H1 (cell line): ENCODE measurements at places on chromosomes 4 and X. TPM values are rescaled to one million over a fixed set of nuclear protein-coding genes. Genes with fewer than 3 reads are reported as not detected.

DNA sequence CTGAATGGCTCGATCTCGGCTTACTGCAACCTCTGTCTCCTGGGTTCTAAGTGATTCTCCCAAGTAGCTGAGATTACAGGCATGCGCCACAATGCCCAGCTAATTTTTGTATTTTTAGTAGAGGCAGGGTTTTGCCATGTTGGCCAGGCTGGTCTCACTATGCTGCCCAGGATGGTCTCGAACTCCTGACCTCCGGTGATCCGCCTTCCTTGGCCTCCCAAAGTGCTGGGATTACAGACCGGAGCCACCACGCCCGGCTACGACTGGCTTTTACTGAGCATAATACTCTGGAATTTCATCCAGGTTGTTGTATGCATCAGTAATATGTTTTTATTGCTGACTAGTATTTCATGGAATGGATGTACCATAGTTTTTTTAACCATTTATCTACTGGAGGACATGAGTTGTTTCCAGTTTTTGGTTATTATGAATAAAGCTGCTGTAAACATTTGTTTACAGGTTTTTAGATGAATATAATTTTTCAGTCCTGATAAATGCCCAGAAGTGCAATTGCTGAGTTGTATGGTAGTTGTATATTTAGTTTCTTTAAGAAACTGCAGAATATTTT, 31.2 kb downstream of the N4BP2 start:
- H3K4me1 ChIP-seq, result no peaks in the 10 kb centered on the region
- no peak overlapping the region for H3K4me3 ChIP-seq
- no peaks in the 10 kb centered on the region for H3K36me3 ChIP-seq

- no peak overlapping the region for H3K27ac ChIP-seq
- no peaks in the 10 kb centered on the region for H3K4me1 ChIP-seq
- H3K27me3 ChIP-seq, result no peaks in the 10 kb centered on the region
- no peaks in the 10 kb centered on the region for H3K36me3 ChIP-seq
- no peak for DNase-seq
Observed at GRCh38 chr4:177771645-177772044, 329.4 kb upstream of the AGA start.

DNA sequence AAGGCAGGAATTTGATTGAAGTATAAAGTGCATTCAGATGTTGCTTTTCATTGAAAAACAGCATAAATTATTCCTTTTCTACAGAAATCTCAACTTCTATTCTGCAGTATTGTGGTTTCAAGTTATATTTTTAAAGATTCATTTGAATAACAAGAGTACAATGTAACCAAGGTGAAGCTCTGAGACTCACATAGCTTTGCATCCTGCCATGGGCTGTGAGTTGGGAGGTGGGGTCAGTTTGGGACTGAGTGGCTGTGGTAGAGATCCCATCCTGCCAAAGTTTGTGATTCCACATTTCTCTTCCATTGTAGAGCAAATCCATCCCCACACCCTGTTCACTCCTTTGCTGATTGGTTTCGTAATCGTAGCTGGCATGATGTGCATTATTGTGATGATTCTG, 69.2 kb downstream of the KIT start:
- DNase-seq, result no peak
- H3K27me3 ChIP-seq, result no peaks in the 10 kb centered on the region
- H3K4me1 ChIP-seq, result peaks cover 2% of the 10 kb centered on the region; the same call in 1 of the 2 replicates

DNA sequence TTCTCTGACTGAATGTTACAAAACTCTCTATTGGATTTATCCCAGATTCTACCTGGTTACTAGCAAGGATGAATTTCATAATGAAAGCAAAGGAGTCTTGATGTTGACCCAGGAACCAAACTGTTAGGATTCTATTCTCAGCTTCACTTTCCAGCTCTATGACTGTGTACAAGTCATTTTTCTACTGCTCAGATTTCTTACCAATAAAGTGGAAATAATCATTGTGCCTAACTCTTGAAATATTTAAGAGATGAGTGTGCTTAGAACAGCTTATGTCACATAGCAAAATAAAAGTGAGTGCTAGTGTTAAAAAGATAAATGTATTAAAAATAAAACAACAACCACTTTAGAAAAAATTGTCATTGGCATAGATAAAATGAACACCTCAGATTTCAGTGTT, 45.6 kb downstream of the EPHA5 start:
- H3K27me3 ChIP-seq, result no peaks in the 10 kb centered on the region
- H3K36me3 ChIP-seq, result no peaks in the 10 kb centered on the region
- DNase-seq, result no peak
- H3K4me1 ChIP-seq, result no peaks in the 10 kb centered on the region
- no peak overlapping the region for H3K27ac ChIP-seq
- H3K4me3 ChIP-seq, result no peak overlapping the region

- H3K36me3 ChIP-seq, result no peaks in the 10 kb centered on the region
- no peaks in the 10 kb centered on the region for H3K27me3 ChIP-seq
- DNase-seq, result peak; percentile 58
- no peaks in the 10 kb centered on the region for H3K4me1 ChIP-seq
Observed at GRCh38 chr4:96170198-96170597, 330.3 kb downstream of the PDHA2 start.

- no peaks in the 10 kb centered on the region for H3K36me3 ChIP-seq
- peak overlapping the region; percentile 74 for H3K4me3 ChIP-seq
- no peak overlapping the region for H3K27ac ChIP-seq
- peaks cover 6% of the 10 kb centered on the region; the same call in 1 of the 2 replicates for H3K4me1 ChIP-seq
- peaks cover 7% of the 10 kb centered on the region for H3K27me3 ChIP-seq
Observed at GRCh38 chr4:47032405-47033106, 1.2 kb downstream of the GABRB1 start.

- H3K4me1 ChIP-seq, result no peaks in the 10 kb centered on the region
- H3K27ac ChIP-seq, result no peak overlapping the region
- H3K27me3 ChIP-seq, result no peaks in the 10 kb centered on the region
- no peak for DNase-seq
Observed at GRCh38 chrX:150478496-150479492, 89.6 kb upstream of the MTM1 start.

DNA sequence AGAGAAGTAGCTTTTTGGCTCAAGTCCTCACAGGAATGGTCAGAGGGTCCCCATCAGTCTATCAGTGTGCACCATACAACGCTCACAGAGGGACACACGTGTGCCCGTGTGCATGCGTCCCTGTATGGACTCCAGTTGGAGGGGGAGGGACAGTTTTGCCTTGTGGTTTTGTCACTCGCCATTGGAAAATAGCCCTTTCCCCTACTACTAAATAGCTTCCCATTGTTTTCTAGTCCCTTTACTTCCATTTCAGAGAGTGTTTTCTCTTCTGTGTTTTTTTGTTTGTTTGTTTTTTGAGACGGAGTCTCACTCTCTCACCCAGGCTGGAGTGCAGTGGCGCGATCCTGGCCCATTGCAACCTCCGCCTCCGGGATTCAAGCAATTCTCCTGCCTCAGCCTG, 34.9 kb downstream of the WDR13 start:
- no peak for DNase-seq
- no peak overlapping the region for H3K4me3 ChIP-seq
- no peak overlapping the region for H3K27ac ChIP-seq
- no peaks in the 10 kb centered on the region for H3K36me3 ChIP-seq
- no peaks in the 10 kb centered on the region for H3K27me3 ChIP-seq

GRCh38 chr4:26173619-26174018, 147.2 kb upstream of the RBPJ start:
- DNase-seq, result no peak
- H3K36me3 ChIP-seq, result no peaks in the 10 kb centered on the region
- no peak overlapping the region for H3K4me3 ChIP-seq

DNA sequence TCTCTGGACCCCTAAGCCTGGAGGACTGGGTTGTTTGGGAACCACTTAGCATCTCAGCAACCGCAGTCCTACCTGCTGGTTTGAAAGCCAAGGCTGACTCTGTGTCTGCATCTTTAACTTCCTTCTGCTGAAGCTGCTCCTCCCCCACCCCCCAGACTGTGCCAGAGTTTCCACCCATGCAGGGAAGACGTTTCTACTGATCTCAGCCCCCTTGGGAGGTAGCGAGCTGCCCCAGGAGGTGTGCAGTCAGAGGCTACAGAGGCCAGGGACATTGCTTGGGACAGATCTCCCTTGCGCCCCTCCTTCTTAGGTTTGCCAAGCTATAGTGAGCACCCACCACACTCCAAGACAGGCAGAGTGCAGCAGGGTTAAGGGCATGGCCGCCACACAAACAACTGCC, 4.7 kb upstream of the FATE1 start:
- no peaks in the 10 kb centered on the region for H3K36me3 ChIP-seq
- peaks cover 2% of the 10 kb centered on the region; the same call in 1 of the 2 replicates for H3K4me1 ChIP-seq
- no peak for DNase-seq
- no peak overlapping the region for H3K27ac ChIP-seq

GRCh38 chr4:76898385-76898692, 395 bp upstream of the SOWAHB start:
- peak overlapping the region; percentile 59 for H3K4me3 ChIP-seq
- no peak for DNase-seq
- no peaks in the 10 kb centered on the region for H3K36me3 ChIP-seq
- H3K27me3 ChIP-seq, result peaks cover 20% of the 10 kb centered on the region
- H3K27ac ChIP-seq, result no peak overlapping the region
- H3K4me1 ChIP-seq, result peaks cover 1% of the 10 kb centered on the region

- no peak for DNase-seq
- no peak overlapping the region for H3K4me3 ChIP-seq
Observed at GRCh38 chr4:186942758-186943377, 219.2 kb upstream of the FAT1 start.

DNA sequence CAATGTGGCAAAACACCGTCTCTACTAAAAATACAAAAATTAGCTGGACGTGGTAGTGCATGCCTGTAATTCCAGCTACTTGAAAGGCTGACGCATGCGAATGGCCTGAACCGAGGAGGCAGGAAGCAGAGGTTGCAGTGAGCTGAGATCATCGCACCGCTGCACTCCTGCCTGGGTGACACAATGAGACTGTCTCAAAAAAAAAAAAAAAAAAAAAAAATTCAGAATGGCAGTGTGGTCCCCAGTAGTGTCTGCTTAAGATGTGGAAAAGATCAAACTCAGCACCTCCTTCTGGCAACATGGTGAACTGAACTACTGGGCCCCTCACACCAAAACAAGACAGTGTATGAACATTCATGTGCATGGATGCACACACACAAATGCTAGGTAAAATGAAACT, 32.2 kb downstream of the SMS start:
- H3K4me3 ChIP-seq, result no peak overlapping the region
- H3K4me1 ChIP-seq, result no peaks in the 10 kb centered on the region
- no peak for DNase-seq
- peaks cover 16% of the 10 kb centered on the region for H3K36me3 ChIP-seq
- H3K27me3 ChIP-seq, result no peaks in the 10 kb centered on the region

- H3K4me1 ChIP-seq, result no peaks in the 10 kb centered on the region
- H3K27me3 ChIP-seq, result no peaks in the 10 kb centered on the region
- no peak overlapping the region for H3K27ac ChIP-seq
- no peak overlapping the region for H3K4me3 ChIP-seq
- DNase-seq, result no peak
Observed at GRCh38 chrX:65707151-65707550, 39.7 kb downstream of the MSN start.

- H3K27me3 ChIP-seq, result no peaks in the 10 kb centered on the region
- DNase-seq, result no peak
- no peaks in the 10 kb centered on the region for H3K4me1 ChIP-seq
- H3K4me3 ChIP-seq, result no peak overlapping the region
Observed at GRCh38 chrX:53715346-53715924, 28.9 kb upstream of the HUWE1 start.

DNA sequence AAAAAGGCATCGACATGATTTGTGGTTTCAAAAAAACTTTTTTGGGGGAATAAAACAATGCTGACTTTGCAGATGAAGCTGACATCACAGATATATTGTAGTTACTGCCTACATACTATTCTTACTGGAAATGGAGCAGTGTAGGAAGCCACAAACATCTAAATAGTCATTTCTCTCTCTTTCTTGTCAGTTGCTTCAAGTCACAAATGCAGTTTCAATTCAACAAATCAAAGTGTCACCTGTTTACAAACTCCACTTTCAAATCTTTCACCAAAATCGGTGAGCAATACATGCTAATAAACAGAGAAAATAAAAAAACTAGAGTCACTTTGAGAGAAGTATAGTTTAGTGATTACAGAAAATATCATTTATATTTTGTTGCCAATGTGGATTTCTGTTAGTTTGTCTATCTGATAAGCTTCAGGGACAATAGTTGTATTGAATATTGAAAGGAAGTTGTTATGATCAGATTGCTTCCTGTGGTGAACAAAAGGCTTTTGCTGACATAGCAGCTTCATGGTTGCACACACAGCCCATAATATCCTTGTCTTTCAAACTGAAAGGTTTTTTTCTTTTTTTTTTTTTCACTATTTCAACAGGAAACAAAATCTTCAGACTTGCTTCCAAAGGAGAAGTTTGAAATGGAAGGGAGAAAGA, 49.7 kb upstream of the PTPN13 start:
- no peaks in the 10 kb centered on the region for H3K27me3 ChIP-seq
- H3K4me1 ChIP-seq, result no peaks in the 10 kb centered on the region
- H3K27ac ChIP-seq, result no peak overlapping the region
- no peaks in the 10 kb centered on the region for H3K36me3 ChIP-seq

DNA sequence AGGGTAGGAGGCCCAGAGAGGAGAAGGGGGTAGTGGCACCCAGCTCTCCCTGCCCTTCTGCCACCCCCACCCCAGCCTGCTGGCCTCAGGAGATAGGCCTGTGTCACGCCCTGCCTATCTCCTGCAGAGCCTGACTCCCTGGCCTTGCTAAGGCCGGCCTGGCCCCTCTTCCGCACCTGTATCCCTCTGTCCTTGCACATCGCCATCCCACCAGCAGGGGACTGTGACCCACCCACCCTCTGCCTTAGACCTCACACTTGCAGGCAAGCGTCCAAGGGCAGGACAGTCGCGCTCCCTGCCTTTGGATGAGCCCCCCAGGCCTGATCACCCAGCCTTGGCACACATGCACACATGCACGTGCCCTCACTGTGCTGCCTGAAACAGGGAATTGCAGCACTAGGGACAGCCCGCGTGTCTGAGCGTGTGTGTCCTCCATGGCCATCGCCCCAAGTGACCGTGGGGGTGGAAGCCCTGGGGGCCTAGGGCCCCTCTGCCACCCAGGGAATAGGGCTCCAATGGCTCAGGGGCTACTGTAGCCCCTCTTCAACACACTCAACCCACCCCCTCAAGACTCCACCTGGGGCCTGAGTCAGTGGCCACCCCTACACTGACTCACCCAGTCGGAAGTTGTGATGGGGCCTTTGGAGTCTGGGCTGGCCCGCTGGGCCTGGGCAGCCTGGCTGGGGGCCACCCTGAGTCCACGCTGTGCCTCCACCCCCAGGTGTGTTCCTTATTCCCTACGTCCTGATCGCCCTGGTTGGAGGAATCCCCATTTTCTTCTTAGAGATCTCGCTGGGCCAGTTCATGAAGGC, 2.1 kb downstream of the SLC6A8 start:
- H3K4me1 ChIP-seq, result no peaks in the 10 kb centered on the region; the same call in none of the 2 replicates
- no peak for DNase-seq
- peak overlapping the region; percentile 26 for H3K4me3 ChIP-seq
- no peaks in the 10 kb centered on the region for H3K27me3 ChIP-seq

Gene TSPAN7
- polyA plus RNA-seq, result 34.3 and 37.7 TPM in 2 replicates

Gene SMIM20
- 15.8 and 21.9 TPM in 2 replicates for polyA plus RNA-seq

Gene KCNE5
- 5.9 and 8.9 TPM in 2 replicates for polyA plus RNA-seq

Gene ADGRL3
- 3.9 and 6.6 TPM in 2 replicates for polyA plus RNA-seq

Gene TIGD4
- polyA plus RNA-seq, result 0.20 and 0.42 TPM in 2 replicates

Gene DGKK
- 3.2 and 4.9 TPM in 2 replicates for polyA plus RNA-seq

Gene SLC9B1
- polyA plus RNA-seq, result 0.08 and 0.25 TPM in 2 replicates

Gene VSIG1
- 2.5 and 2.9 TPM in 2 replicates for polyA plus RNA-seq

Gene POLN
- 0.82 and 0.98 TPM in 2 replicates for polyA plus RNA-seq
